ENCODE measurements at places on chromosomes 6 and 20.

DNA sequence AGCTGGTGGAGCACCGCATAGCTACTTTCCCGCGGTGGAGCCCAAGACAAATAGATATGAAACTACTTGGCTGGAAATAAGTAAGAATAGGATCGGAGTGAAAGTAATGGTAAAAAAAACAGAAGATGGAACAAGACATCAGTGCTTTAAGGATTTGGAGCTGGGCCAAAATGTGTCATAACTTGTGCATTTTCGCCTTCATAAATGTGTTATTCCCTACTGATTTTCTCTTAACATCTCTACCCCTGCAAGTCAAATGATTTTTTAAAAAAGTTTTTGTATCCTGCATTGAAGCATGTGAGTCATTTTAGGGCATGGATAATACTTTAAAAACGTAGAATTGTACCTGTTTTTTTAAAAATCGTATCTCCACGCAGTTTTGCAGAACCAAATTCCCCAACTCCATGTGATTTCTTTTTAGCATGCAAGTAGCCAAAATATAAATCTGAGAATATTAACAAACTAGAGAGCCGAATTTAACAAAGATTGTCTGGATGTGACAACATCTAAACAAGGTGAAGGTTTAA, 882 bp upstream of the FAM184A start:
- DNase-seq, result peak; percentile 72

DNA sequence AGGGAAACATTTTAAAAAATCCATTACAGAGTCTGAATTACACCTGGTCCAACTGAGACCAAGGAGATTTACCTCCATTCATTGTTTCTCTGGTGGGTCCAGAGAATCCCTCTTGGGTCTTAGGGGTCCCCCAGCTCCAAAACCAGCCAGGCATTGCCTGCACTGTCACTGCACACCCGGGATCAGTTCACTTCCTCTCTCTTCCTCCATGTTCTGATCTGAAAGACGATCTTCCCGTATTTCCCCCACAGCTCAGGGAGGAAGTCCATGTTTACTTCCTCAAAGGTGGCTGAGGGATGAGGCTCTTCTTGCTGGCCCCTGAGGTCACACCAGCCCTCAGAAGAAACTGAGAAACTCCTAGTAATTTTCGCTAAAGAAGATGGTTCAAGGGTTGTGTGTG, 159.7 kb downstream of the BMP7 start:
- DNase-seq, result no peak

- DNase-seq, result peak; percentile 42
These were observed 392.9 kb downstream of the GJA1 start for GRCh38 chr6:121828146-121828886.

GRCh38 chr6:121492536-121492935, 57.1 kb downstream of the GJA1 start:
- no peak for DNase-seq

DNA sequence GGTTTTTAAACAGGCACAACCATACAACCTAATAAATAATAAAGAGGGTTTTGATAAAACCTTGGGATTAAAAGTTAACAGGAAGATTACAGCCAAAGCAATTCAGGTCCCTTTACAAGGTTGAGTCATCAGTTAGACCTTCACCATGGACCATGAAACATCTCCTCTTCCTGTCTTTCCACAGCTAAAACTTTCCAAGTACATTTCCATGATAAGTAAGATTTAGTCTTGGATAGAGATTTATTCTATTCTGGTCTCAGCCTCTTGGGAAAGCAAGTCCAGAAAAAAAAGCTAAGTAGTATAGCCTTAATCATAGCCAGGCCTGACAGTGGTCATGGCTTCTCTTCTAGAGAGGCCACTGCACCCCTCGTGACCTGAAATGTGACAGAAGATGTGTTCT, 2.9 kb upstream of the PRSS35 start:
- DNase-seq, result peak; percentile 27

- DNase-seq, result peak; percentile 58
These were observed 44.1 kb downstream of the PREX1 start for GRCh38 chr20:48783533-48784272.

GRCh38 chr20:56815796-56816195, 186.7 kb downstream of the TFAP2C start:
- no peak for DNase-seq

DNA sequence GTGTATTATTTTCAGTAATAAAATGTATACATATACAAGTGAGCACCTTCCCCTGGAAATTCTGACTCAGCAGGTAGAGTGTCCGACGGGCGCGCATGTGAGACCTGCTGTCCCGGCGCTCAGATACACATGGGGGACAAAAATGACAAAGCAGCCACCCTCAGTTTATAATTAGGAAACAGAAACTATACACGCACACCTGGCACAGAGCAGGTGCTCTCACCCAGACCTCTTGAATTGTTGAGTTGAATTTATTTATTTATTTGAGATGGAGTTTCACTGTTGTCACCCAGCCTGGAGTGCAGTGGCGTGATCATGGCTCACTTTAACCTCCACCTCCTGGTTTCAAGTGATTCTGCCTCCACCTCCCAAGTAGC, 180.4 kb downstream of the ZDHHC14 start:
- DNase-seq, result no peak

GRCh38 chr20:62143957-62144825, 622 bp downstream of the SS18L1 start:
- DNase-seq, result peak; percentile 63

DNA sequence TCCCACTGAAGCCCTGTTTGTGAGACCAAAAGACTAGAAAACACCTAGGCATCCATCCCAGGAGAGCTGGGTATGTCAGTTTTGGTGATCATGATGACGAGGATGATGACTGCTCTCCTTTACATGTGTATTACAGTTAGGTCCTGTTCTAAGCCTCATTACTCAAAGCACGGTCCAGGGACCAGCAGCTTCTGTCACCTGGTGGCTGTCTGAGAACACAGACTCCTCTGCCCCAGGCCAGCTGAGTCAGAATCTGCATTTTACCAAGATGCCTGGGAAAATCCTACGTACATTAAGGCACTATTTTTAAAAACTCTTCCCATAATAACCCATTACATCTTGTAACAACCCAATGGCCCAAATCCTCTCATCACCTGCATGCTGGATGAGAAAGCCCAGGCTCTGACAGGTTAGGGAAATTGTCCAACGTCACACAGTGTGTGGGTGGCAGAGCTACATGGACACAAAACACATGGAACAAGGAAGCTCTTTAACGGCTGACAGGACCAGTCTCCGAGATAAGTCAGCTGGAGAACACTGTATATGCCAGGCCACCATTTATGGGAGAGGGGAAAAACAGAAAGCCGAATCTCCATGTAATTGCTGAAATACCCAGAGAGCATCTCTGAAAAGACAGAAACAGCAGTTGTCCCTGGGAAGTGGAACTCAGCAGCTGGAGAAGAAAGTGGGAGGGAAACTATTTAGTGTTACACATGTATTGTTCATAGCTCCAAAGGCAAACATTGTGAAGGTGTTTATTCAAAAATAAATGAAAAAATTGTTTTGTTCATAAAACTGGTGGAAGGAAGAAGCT, 65.4 kb downstream of the BMP7 start:
- no peak for DNase-seq

- DNase-seq, result no peak
These were observed 1.1 kb upstream of the SLC4A11 start for GRCh38 chr20:3239867-3240775.

DNA sequence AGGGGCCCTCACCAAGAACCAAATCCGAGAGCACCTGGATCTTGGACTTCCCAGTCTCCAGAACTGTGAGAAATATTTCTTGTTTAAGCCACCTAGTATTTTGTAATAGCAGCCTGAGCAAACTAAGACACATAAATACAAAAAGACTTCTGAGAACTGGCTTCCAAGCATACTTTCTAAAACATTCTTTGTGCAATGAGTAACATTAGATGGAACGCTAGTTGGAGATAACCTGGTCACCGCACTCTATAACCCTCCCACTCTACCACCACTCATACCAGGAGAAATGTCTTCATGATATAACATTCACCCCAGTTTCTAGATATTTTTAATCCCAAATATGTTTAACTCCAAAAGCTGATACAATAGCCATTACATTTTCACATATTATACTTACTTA, 169.5 kb upstream of the THEMIS start:
- peak; percentile 48 for DNase-seq

DNA sequence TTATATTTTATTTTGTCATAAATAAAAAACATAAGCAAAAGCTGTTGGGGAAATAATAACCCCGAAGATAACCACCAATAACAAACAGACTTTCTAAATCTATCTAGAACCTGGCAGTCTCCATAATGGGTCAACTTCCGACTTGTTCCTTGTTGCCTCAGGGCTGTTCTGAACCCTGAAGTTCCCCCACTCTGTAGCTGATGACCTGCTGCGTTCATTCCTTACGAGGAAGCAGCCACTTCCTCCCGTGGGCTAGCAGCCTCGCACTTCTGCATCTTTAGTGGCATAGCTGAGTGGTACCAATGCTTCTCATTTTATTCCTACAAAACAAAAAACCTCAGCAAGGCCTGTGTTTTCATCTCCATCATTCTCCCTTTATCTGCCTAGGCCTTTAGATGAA, 103.0 kb downstream of the PLEKHG1 start:
- no peak for DNase-seq

GRCh38 chr20:53343448-53343847, 250.2 kb downstream of the ZNF217 start:
- no peak for DNase-seq

DNA sequence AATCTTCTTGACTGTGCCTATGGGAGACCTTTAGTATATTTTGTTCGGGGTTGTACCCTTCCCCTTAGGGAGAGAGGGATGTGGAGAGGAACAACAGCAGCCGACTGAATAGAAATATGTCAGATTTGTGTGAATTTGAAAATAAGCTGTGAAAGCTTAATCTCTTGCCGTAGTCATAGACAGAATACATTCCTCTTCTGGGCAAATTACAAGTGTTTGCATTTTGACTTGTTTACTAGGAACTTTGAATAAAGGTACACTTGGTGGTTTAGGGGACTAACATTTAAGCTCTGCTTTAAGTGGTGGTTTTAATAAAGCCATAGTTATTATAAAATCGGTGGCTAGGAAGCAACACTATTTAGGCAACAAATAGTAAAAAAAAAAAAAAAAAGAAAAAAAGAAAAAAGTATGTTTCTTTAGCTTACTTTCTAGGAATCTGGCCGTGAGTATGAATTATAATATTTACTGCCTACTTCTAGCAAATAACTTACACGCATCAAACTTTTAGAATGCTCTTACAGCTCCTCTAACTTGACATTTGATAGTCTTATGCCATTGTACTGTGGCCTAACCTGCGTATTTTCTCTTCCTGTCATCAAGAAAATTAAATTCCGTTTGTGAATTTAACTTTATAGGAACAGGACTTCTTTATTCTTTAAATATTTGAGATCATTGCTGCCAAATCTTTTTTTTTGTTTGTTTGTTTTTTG, 65.1 kb downstream of the ZBTB2 start:
- no peak for DNase-seq

DNA sequence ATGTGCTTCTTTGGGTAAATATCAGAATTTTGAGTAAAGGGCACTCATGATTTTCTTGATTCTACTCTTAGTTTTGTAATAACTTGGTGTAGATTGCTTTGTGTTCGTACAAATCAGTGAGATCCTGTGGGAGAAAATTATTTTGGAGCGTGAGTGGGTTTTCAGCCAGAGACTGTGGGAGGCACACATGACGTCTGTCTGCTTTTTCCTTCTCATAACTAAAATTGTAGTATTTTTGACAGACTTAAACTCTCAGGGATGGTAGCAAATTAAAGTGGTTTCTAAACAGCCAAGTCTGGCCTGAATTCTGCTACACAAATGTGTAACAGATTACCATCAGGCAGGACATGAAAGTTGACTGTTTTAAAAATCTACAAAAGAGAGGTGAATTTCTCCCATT, 222.6 kb downstream of the OTOR start:
- DNase-seq, result no peak
